Frontal cortex (tissue), 4 donors: ENCODE measurements at places on chromosomes 6 and 20. TPM values are rescaled to one million over a fixed set of nuclear protein-coding genes. Genes with fewer than 3 reads are reported as not detected.

Gene CENPW
- total RNA-seq, result 4.5 TPM

Gene POM121L2
- total RNA-seq, result not detected

Gene CAGE1
- total RNA-seq, result not detected

DNA sequence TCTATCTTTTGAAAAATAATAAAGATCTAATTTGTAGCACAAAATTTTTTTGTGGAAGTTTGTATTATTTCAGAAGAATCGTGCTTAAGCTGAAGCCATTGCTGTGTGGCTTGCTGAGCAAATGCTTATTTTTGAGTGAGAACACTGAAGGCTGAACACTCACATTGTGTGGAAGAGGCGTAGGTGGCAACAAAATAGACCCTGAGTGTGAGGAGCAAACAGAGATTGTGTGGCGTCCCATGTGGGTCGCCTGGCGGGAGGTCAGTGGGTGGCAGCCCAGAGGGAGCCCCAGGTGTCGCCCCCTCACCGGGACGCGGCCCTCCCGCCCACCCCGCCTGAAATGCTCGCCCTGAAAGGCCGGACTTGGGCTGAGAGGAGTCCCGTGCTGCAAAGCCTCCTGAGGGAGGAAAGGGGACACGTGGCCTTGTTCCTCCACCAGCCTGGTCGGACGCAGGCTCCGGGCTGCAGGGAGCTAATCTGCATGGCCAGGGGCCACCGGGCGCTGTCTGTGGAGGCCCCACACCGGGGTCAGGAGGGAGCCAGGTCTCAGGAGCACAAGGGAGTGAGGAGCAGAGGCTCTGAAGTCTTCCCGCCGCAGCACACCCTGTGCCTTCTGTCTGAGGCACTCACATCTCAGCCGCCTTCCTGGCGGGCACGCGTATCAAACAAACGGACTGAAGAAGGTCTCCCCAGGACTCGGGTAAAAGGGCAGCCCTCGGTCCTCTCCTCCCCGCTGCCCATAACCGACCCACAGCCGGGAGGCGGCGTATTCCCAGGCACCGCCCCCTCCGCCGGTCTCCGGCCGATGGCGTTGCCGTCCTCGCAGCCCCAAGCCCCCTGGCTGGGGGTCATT lies 15.9 kb downstream of the DDO start:
- DNase-seq, result no peak

GRCh38 chr6:152572338-152573088 lies 64.6 kb downstream of the SYNE1 start:
- no peak for DNase-seq

DNA sequence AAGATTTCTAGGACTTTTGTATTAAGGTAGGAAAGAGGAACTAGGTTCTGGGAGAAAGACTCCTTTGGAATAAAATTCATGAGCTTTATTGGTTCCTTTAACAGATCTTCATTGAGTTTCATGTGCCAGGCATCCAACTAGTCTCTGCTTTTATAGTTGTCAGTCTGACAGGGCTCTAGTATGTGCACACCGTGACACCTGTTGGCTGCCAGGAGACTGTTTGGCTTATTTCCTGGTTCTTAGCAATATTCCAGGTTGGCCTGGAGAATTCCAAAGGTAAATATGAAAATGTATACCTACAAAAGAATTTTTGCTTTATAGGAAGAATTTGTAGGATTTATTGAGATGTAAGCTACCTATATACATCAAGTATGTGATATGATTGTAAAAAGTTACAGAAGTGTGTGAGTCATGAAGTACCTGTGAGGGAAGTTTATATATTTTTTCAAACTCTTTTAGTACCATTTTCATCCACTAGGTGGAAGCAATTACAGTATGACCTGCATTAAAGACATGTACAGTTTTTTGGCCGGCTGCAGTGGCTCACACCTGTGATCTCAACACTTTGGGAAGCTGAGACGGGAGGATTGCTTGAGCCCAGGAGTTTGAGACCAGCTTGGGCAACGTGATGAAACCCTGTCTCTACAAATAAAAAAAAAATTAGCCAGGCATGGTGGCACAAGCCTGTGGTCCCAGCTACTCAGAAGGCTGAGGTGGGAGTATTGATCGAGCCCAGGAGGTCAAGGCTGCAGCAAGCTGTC lies 35.2 kb downstream of the NDUFAF5 start:
- peak; percentile 33 for DNase-seq

DNA sequence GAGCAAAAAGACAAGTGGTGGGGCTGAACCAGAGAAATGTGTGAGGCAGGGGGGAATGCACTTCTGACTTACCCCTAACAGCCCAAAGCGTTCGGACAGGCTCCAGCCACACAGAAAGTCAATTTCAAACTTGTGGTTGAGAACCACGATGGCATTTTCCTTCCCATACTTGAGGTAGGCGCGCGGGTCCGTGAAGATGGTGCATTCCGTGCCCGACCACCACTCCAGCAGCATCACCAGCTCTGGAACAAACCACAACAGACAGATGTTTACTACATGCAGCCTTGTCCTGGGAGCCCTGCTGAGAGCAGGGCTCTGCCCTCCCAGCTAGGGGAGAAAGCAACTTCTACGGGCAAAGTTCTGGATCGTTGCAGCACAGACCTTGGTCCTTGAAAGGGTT lies 107.7 kb downstream of the AGPAT4 start:
- no peak for DNase-seq
